ENCODE measurements at places on chromosomes 6 and 20. TPM values are rescaled to one million over a fixed set of nuclear protein-coding genes. Genes with fewer than 3 reads are reported as not detected.
A peak's percentile ranks its signal among the peaks of the same experiment; 100 is the strongest.

GRCh38 chr6:90525421-90525820, 61.5 kb downstream of the MAP3K7 start:
- H3K4me1 ChIP-seq = no peaks in the 10 kb centered on the region
- ATAC-seq = no peak
- no peak overlapping the region for H3K27ac ChIP-seq
- H3K36me3 ChIP-seq = peaks cover 64% of the 10 kb centered on the region
- H3K4me3 ChIP-seq = no peak overlapping the region

DNA sequence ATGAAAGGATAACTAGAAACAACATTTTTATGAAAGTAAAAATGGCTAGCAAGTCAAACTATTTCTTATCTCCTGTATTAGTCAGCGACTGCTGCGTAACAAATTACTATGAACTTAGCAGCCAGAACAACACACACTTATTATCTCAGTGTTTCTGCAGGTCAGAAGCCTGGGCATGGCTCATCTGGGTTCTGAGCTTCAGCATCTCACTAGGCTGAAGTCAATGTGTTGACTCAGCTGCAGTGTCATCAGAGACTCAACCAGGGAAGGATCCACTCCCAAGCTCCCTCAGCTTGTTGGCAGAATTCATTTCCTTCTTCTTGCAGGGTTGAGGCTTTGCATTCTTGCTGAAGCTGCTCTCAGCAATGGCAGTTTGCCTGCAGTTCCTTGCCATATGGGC, 33.2 kb upstream of the IGF2R start:
- peaks cover 5% of the 10 kb centered on the region for H3K27me3 ChIP-seq
- H3K36me3 ChIP-seq = no peaks in the 10 kb centered on the region
- H3K27ac ChIP-seq = no peak overlapping the region
- ATAC-seq = no peak
- peaks cover 16% of the 10 kb centered on the region for H3K4me1 ChIP-seq

DNA sequence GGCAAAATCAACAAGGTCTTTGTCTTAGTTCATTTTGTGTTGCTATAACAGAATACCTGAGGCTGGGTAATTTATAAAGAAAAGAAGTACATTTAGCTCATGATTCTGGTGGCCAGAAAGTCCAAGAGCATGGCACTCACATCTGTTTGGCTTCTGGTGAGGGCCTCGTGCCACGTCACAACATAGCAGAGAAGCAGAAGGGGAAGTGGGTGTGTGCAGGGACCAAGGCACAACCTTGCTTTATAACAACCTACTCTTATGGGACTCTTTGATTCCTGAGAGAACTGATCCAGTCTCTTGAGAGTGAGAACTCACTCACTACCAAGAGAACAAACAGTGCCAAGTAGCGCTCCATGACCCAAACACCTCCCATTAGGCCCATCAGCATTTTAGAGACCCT, 25.4 kb downstream of the GABRR2 start:
- H3K4me1 ChIP-seq = no peaks in the 10 kb centered on the region
- no peaks in the 10 kb centered on the region for H3K27me3 ChIP-seq
- H3K36me3 ChIP-seq = no peaks in the 10 kb centered on the region
- ATAC-seq = no peak
- no peak overlapping the region for H3K4me3 ChIP-seq

Gene ZC2HC1B
- total RNA-seq = not detected

- peaks cover 96% of the 10 kb centered on the region for H3K36me3 ChIP-seq
- no peak for ATAC-seq
- no peaks in the 10 kb centered on the region for H3K27me3 ChIP-seq
- H3K4me3 ChIP-seq = no peak overlapping the region
- peak overlapping the region; percentile 8 for H3K27ac ChIP-seq
- H3K4me1 ChIP-seq = peaks cover 5% of the 10 kb centered on the region
These were observed 18.5 kb downstream of the RBCK1 start for GRCh38 chr20:426566-426965.

- no peak overlapping the region for H3K4me3 ChIP-seq
- no peak for ATAC-seq
- no peaks in the 10 kb centered on the region for H3K36me3 ChIP-seq
- no peaks in the 10 kb centered on the region for H3K27me3 ChIP-seq
- H3K27ac ChIP-seq = no peak overlapping the region
- no peaks in the 10 kb centered on the region for H3K4me1 ChIP-seq
These were observed 112.7 kb upstream of the PRL start for GRCh38 chr6:22409486-22409885.
